ENCODE measurements at places on chromosomes 11 and 22.

DNA sequence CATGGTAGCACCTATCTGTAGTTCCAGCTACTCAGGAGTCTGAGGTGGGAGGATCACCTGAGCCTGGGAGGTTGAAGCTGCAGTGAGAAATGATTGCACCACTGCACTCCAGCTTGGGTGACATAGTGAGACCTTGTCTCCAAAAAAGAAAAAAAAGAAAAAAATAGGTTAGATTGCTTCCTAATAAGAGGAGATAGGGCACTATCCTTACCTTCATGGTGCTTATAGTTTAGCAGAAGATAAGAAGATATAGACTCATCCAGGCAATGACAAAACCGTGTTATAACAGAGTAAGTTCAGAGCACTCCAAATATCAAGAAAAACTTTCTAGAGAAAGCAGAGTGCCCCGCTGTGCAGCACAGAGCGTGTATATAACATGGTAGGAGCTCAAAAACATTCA is 42.1 kb downstream of the RRP8 start:
- DNase-seq, result no peak

DNA sequence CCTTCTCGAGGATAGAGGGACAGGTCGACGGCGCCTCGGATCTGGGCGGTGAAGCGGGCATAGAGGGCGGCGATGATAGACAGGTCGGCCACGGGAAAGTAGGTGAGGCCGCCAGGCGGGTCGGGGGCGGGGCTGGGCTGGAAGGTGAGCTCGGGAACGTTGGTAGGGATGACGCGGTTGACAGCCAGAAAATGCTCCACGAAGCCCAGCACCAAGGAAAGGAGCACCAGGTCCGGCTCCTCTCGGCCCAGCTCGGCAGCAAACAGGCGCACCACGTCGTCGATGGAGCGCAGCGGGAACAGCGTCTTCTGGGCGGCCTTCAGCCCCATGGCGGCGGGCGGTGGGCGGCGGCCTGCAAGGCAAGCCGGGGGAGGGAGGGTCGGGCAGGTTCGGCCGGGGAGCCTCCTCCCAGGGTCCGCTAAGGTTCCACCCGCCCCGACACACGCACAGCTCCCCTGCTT is 540 bp downstream of the MEN1 start:
- no peak for DNase-seq

DNA sequence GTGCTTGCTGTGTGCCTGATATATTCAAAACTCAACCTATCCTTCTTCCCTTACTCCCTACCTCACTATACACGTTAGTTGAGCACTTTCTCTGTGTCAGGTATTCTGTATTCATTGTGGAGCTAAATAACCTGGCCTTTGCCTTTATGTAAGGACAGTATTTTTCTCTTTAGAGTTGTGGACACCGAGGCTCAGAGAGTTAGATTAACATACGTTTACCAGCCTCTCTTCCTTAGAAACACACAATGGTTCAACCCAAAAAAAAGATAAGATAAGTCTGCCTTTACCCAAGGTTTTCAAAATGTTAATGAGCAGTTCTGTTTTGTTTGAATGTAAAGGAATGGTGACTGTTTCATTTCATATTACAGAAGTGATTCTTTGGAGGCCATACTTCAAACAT is 45.0 kb downstream of the CBL start:
- no peak for DNase-seq

- DNase-seq, result no peak
These were observed 44.0 kb downstream of the SERPINH1 start for GRCh38 chr11:75606099-75606498.

- peak; percentile 13 for DNase-seq
These were observed 58.2 kb downstream of the ACER3 start for GRCh38 chr11:76918941-76919386.

GRCh38 chr11:46888636-46889035 is 29.7 kb downstream of the LRP4 start:
- DNase-seq, result no peak

DNA sequence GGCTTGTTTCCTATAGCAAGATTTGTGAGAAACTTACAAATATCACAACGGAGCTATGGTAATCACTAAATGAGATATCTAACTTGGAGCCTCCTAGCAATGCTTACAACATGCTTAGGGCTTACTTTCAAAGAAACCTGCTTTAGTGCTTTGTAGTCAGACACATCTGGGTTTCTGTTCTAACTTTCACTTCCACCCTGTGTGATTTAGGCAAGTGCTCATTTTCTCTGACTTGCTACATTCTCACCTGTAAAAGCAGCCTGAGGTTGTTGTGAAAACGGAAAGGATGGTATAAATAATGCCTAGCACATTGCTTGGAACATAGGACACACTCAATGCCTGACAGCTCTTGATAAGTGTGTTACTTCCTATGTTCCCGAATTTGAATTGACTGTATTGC is 45.6 kb downstream of the LRRC4C start:
- no peak for DNase-seq

DNA sequence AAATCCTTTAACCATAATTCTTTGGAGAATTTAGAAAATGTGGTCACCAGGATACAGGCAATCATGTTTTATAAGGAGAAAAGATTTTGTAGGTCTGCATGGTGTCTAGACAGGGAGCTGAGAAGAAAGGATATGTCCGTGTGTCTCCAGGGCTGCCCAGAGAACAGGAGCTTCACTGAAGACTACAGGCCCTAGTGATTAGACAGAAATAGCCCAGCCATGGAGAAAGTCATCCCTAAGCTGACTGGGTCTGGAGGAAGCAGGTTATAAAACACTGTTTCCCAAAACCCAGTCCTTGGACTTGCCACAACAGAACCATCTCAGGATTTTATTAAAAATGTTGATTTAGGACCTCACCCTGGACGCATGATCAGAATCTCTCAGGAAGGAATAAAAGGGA is 84.4 kb downstream of the GALNT18 start:
- DNase-seq, result no peak
